Chondrocyte (in vitro differentiated cells): ENCODE measurements at places on chromosomes 5 and 9. TPM values are rescaled to one million over a fixed set of nuclear protein-coding genes. Genes with fewer than 3 reads are reported as not detected.

GRCh38 chr5:143976055-143976454 is 164.1 kb downstream of the HMHB1 start:
- no peak for DNase-seq

DNA sequence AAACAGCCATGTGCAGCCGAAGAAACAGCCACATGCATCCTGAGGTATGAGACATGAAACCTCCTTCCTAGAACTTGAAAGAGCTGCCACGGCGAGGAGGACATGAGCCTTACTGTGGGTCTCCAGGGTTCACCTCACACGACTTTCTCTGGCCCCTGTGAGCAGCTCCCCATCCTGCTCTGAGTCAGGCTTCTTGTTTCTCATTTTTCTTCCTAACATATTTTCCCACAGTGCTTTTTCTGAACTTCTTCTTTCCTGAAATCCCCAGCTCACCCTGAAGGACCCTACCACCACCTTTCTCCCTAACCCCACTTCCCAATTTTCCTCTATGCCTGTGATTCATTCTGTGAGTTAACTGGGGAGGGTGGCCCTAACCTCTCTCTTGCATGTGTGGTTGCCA is 33.7 kb upstream of the ADRB2 start:
- DNase-seq: no peak

- no peak for DNase-seq
Observed at GRCh38 chr9:94991961-94992907, 265.7 kb downstream of the AOPEP start.

Gene UGT3A2
- not detected in 3 replicates for total RNA-seq

Gene SPINK4
- total RNA-seq: not detected in 3 replicates

Gene ZNF366
- total RNA-seq: not detected in 3 replicates

Gene SLC6A3
- total RNA-seq: not detected in 3 replicates

Gene CORO2A
- total RNA-seq: 10.1 to 17.4 TPM (median 10.2 TPM) in 3 replicates
